Renal cortex interstitium (tissue), 15 donors: ENCODE measurements at places on chromosomes 5 and 9.
A peak's percentile ranks its signal among the peaks of the same experiment; 100 is the strongest.

- no peak for DNase-seq
Measured at GRCh38 chr5:98770911-98771322, 2.5 kb upstream of the RGMB start.

- no peak for DNase-seq
Measured at GRCh38 chr5:37370550-37370863, 399 bp downstream of the NUP155 start.

DNA sequence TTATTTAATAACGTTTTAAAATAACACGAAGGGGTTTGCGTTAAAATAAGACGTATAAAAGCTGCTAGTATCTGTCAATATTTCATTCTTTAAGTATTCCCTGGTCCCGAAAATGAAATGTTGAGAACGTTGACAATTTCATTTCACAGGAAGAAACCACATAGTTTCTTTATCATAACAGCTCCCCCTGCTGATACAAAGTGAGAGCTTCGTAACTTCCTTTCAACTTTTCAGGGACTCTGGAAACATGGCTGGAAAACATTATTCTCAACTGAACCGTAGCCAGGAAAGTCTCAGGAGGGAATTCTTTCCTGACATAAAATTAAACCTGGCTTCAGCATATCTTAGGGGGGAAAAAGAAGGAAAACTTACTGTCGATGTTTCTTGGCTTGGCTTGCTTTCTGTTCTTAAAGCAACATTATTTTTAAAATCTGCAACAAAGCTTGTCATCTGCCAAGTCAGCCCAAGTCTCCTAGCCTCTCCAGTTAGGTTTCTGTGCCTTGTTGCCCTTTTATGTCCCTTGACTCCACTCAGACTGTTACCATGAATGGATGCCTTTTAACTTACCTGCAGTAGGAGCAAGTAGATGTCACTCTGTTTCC, 122.9 kb upstream of the DAB2 start:
- DNase-seq = peak; percentile 50

DNA sequence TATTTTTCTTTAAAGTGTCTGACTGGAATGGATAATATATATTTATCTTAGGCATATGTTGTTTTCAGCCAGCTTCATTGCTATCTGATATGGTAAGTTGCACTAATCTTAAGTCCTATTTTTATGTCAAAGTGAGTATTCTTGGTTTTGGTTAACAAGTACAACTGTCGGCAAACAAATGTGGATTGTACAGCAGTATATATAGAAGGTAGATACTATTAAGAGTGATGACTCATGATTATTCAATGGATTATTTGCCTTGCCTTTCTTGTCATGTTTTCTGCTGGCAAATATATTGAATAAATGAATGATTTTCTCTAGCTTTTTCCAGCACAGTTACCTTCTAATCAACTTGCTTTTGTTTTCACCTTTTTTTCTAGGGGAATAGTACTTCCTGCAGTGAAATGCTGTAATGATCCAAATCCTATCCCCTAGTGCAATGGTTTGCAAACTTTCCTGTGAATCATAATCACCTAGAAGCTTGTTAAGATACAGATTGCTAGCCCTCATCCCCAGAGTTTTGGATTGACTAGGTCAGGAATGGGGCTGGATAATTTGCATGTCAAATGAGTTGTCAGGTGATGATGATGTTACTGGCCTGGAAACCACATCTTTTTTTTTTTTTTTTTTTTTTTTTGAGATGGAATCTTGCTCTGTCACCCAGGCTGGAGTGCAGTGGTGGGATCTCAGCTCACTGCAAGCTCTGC, 60.8 kb upstream of the ARRDC3 start:
- no peak for DNase-seq

DNA sequence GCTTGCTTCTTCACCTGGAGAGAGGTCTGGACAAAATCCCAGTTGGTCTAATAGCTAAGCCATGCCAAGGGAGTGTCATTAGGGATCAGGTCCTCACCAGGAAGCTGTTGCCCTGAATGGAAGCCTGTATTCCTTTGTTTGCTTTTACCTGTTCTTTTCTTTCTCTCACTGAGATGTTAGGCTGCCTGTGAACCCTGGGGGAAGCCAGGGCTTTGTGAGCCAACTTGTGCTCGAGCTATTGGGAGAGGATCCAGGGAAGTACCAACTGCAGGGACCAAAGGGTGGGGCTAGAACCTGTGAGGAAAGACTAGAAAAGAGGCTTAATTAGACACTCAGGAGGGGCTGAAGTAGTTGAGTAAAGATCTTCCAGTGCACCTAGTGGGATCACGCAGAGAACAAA, 451.2 kb upstream of the TLE4 start:
- DNase-seq = no peak

- no peak for DNase-seq
Measured at GRCh38 chr5:12258549-12258948, 354.3 kb upstream of the CTNND2 start.

- no peak for DNase-seq
Measured at GRCh38 chr9:90037146-90037797, 432.5 kb downstream of the GADD45G start.

DNA sequence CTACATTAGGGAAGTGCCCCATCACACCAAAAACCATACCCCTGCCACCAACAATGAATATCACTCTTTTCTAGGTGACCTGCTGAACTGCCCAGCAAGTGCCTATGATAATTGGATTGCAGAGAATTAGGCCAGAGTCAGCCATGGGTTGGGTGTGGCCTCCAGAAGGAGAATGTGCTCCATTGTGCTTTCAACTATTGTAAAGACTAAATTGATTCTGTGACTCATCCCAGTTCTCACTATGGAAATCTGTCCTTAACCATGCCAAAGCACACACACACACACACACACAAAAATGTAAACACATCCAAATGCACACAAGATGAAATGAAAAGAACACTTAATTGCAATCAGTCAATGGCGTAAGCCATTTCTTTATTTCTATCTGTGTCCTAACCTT, 25.7 kb downstream of the DRD1 start:
- DNase-seq = no peak

DNA sequence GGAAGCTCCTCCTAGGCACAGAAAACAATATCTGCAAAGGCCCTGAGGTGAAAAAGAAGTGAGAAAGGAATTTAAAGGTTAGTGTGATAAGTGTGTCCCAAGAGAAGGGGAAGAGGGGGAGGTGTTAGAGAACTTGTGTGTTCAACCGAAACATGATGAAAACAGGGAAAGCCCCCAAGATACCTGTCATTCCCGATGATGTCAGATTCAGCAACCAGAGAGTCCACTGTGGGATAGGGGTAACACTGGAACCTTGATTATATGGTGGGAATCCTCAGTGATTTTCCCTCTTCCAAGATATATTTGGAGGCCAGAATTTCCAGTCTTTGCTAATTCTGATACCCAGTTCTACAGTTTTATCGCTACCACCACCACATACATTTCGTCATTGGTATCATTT, 15.5 kb upstream of the BNC2 start:
- no peak for DNase-seq

DNA sequence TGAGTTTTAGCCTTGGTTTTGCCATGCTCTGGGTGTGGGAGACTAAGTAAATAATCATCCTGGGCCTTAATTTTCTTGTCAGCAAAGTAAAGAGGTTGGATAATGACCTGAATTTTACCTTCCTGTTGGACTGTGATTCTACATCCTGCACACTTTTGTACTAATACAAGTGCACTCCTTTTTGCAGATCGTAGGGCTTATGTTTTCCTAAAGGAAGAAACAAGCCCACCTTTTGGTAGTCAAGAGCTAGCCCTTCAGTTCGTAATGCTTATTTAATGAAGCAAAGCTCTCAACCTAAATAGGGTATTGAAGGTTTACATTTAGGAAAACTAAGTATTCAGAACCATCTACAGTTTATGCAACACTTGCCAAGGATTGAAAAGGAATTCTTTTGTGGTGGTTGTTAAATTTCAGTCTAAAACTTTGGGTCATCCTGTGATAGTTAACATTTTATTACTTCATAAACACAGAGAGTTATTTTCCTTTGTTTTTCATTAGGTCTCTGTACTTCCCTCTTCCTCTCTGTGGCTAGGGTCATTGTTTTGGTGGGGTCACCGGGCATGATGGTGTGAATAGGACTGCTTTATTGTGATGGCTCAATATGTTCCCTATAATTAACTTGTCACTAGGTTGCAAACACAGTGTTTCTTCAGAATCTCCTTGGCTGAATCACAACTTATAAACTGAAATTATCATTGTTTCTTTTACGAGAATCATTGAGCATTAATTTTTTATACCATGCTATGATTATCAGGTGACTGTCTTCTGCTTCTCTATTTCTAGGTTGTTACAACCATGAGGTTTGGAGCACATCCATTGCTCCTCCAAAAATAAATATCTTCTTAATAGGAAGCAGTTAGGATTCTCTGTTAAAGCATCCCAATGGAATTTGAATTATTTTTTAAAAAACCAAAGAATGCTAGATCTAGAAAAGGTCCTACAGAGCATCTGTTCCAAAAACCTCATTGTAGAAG, 28.5 kb downstream of the SPINK5 start:
- no peak for DNase-seq

- peak; percentile 52 for DNase-seq
Measured at GRCh38 chr5:119355685-119356611, at the start of gene TNFAIP8. Gene TNFAIP8, plus strand, starts transcription at chr5:119356019. Its CDS starts 72 bp downstream, at chr5:119356091.

DNA sequence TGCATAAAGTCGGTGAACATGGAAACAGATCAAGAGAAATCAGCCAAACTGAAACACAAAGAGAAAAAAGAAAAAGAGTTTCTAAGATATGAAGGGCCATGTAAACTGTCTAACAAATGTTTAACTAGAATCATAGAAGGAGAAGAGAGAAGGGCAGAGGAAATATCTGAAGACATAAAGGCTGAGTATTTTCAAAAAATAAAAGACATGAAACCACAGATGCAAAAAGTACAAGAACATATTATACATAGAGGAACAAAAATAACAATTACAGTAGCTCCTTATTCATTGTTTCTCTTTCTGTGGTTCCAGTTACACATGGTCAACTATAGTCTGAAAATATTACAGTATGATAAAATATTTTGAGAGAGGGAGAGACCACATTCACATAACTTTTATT, 106.3 kb downstream of the HOMER1 start:
- DNase-seq = no peak

- DNase-seq = no peak
Measured at GRCh38 chr9:92550765-92551164, 15.0 kb upstream of the ECM2 start.

- DNase-seq = no peak
Measured at GRCh38 chr5:74280306-74280705, 360.2 kb downstream of the ENC1 start.
